H4 (cell line): ENCODE measurements at places on chromosomes 2 and 18.

GRCh38 chr2:33130544-33130943 lies 183.8 kb downstream of the LTBP1 start:
- DNase-seq = no peak

- no peak for DNase-seq
These were observed 31.6 kb downstream of the RBBP8 start for GRCh38 chr18:22964722-22965121.

- no peak for DNase-seq
These were observed 1.8 kb downstream of the ACVR1 start for GRCh38 chr2:157874348-157874747.

DNA sequence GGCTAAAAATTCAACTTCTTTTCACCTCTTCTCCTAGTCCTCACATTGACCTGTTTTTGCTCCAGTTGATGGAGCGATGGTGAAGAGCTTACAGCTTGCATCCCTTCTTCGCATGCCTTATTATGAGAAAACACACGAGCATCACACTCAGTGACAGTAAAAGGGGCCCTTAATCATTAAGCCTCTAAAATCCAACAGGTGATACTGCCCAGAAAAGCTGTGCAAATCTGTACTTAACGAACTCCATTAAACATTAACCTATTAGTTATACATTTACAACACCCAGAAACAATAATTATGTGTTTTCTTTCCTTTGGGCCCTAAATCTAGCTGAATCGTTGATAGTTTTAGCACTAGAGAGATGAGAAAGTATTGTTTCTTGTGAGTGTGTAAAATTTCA lies 54.8 kb downstream of the LAMA1 start:
- no peak for DNase-seq

DNA sequence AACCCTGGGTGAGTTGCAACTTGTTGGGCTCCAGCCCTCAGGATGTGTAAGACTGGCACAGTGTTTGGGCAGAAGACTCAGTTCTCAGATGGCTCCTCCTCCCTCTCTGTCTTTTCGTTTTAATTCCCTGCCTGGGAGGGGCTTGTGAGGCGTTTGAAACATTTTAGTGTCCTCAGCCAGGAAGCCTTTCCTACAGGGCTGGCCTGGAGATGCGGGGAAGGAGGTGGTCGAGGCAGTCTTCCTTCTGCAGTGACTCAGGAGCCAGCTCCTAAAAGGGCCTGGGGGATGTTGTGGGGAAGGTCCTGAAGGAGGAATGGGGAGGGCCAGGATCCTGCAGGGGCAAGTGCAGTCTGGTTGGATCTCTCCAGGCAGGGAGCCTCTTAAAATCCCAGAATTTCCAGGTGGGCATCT lies 22.1 kb upstream of the IGFBP5 start:
- no peak for DNase-seq

DNA sequence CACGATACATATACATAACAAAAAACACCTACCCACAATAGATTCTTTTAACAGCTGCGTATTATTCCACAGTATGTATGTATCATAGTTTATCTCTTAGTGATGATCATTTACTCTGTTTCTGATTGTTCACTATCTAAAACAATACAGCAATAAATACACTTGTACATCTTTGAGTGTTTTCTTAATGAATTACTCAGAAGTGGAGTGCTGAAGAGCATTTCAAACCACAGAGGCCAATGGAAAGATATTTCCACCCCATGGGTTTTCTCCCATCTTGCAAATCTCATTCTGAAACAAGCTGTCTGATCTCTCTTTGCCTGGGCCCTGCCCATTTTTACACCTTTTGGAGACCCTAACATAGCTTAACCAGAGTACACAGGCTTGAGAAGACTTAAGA lies 113.8 kb upstream of the KLF7 start:
- no peak for DNase-seq

DNA sequence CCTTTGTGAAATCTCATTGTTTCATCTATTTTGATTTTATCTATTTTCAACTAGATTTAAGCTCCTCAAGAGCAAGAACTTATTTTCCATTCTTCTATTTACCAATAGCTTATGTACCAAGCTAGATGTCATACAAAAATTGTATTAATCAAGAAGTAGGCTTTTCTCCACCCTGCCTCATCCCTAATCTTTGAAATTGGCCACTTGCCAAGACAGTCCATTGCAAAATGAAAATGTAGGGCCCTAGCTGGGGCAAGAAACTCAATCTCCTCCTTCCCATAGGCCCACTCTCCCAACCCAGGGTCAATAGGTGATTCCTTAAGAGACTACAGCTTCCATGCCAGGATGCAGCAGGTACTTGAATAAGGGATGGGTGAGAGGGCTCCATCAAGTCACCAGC lies 39.3 kb upstream of the STPG4 start:
- DNase-seq = no peak

DNA sequence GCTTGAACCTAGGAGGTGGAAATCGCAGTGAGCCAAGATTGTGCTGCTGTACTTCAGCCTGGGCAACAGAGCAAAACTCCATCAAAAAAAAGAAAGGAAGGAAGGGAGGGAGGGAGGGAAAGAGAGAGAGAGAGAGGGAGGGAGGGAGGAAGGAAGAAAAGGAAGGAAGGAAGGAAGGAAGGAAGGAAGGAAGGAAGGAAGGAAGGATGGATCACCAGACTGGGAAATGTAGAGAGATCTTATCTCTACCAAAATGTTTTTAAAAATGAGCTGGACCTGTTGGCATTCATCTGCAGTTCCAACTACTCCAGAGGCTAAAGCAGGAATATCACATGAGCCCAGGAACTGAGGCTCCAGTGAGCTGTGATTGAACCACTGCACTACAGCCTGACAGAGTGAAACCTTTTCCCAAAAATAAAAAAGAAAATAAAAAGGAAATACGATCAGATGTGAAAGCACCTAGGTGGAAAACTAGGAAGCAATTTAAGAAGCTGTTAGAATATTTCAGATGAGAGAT lies 239.4 kb downstream of the CDH7 start:
- DNase-seq = no peak

GRCh38 chr2:169208026-169208425 lies 138.7 kb downstream of the DHRS9 start:
- DNase-seq = no peak

- DNase-seq = no peak
These were observed 2.9 kb downstream of the PROKR1 start for GRCh38 chr2:68646303-68646702.

DNA sequence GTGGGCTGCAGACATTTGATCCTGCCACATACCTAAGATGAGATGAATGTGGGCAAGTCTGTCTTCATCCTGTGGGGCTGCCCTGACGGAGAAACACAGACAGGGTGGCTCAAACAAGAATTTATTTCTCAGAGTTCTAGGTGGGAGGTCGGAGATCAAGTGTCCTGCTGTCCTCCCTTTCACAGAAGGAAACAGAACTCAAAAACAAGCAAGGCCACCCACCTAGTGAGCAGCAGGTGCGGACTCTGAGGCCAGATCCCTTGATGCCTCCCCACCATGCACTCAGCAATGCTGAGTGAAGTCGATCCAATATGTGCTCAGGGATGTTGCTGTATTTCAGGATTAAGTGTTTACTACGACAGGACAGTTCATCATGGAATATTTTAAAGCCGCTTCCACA lies 63.0 kb upstream of the SNTG2 start:
- no peak for DNase-seq

- no peak for DNase-seq
These were observed 59.3 kb downstream of the ARHGEF33 start for GRCh38 chr2:38948995-38949394.

DNA sequence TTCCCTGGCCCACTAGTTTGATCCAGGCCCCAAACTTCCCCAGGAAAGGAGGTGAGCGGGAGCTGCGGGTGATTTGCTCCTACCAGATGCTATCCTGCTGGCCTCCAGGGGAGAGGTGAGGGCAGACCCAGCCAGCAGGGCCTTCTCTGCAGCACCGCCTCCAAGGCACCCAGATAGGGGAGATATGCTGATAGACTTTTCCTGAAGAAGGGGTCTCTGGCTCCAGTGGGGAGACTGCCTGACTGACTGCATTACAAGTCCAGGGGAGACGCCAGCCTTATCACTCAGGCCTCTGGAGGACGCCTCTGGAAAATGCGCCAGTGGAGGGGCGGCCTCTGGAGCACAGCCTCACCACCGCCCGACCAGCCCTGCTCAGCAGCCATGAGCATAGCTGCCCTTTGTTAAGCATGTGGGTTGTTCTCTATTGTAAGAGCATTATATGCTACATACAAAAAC lies 60.6 kb upstream of the SMAD7 start:
- no peak for DNase-seq

DNA sequence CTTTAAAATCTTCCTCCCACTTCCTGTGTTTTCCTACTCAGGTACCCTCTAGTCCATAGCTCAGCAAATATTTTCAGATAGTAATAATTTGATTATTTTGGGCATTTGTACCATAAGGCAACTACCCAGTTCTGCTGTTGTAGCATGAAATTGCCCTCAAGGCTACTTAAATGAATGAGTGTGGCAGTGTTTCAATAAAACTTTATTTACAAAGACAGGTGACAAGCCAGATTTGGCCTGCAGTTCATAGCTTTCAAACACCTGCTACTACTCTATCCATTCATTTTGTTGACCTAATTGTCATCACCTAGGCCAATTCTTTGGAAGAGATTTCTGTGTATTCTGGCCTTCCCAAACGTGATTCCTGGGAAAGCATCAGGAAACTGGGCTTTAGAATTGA lies 28.9 kb downstream of the NYAP2 start:
- no peak for DNase-seq

DNA sequence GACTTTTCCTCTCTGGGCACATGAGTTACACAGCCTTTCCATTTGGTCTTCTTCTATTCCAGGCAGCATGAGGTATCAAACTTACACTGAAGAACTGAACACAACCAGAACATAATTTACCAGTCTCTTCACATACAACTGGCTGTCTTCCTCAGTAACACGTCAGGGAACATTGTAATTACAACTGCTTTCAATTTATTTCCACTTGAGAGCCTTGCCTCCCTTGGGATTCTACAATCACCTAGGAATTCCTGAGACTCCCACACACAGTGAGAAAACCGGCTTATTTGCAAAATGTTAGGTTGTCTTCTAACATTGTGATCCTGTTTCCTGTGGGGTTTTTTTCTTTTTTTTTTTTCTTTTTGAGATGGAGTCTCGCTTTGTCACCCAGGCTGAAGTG lies 149.9 kb downstream of the TMX3 start:
- DNase-seq = no peak

DNA sequence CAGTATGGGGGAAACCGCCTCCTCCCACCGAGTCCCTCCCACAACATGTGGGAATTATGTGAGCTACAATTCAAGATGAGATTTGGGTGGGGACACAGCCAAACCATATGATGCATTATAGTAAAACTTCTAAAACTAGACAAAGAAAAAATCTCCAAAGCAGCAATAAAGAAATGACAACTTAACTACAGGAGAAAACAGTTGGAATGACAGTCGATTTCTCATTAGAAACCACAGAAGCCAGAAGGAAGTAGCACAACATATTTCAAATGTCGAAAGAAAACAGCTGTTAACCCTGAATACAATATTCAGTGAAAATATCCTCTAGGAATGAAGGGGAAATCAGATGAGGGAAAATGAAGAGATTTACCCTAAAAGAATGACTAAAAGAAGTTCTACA lies 53.5 kb upstream of the TCF4 start:
- DNase-seq = no peak

GRCh38 chr2:847669-848068 lies 103.0 kb upstream of the SNTG2 start:
- no peak for DNase-seq

GRCh38 chr2:114068438-114068837 lies 178.5 kb downstream of the ACTR3 start:
- DNase-seq = no peak

- no peak for DNase-seq
These were observed 4.5 kb downstream of the CRIM1 start for GRCh38 chr2:36360063-36360462.

DNA sequence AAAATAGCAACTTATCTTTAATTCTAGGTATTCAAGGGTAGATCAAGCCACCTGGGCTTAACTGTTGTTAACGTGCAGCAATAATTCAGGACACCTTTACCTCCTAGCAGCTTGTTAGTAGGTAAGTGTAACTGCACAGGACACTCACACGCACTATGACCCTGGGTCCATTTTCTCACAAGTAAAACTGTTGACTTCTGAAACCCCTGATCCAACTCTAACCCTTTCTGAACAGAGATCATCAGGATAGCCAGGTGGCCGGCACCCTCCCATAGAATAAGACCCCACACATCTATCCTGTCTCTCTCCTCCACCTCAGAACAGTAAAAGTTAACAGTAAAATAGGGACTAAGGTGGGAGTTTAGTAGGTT lies 610 bp downstream of the SPC25 start:
- DNase-seq = no peak

DNA sequence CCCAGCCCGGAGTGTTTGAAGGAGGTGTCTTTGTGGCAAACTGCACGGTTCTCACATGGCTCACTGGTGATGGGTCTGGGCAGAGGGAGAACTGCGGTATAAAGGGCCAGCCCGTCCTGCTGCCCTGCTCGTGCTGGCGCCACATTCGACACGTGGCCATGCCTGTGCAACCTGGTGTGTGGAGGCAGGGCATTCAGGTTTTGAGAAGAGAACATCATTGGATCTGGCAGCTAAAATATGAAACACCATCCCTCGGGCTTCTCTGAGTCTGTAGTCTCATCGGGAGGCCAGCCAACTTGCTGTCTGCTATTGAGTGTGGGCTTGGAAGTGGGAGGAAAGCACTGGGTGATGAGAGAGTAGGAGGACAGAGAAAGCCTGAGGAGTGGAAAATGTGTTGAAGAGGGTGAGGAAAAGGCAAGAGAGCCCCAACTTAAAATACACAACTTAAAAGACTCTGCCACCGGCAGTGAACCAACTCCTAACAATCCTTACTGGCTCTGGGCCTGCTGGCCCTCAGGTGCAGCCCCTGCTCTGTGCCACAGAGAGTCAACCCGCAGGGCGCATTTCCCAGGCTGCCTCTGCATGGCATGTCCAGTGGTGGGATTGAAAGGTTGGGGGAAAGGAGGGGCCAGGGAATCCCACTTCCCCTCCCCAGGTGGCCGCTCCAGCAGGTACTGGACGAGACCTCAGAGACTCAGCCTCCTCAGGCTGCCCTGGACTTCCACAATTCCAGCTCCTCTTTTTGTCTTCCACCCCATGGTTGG lies 112.7 kb upstream of the DLX2 start:
- no peak for DNase-seq

DNA sequence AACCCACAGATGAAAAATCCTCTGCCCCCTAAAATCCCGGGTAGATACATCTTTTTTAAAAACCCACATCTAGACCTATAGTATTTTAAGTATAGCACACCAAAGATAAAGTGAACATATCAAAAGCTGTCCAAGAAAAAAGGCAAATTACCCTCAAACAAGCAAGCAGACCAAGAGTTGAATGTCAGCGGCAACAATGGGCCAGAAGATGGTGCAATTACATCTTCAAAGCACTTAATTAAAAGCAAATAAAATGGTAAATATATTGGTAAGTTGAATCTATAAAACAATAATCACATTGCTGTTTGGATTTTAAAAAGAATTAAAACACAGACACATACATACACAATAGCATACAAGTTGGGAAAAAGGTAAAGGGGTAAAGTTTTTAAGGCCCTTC lies 98.5 kb downstream of the MYOM1 start:
- DNase-seq = no peak

DNA sequence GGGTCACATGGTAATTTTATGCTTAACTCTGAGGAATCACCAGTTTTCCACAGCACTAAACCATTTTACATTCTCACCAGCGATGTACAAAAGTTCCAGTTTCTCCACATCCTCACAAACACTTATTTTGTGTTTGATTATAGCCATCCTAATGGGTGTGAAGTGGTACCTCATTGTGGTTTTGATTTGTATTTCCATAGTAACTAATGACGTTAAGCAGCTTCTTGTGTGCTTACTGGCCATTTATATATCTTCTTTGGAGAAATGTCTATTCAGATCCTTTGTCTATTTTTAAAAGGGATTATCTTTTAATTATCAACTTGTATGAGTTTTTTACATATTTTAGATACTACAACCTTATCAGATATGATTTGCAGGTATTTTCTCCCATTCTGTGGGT lies 42.0 kb downstream of the CCDC150 start:
- no peak for DNase-seq
